ENCODE measurements at places on chromosomes 7 and 10. TPM values are rescaled to one million over a fixed set of nuclear protein-coding genes. Genes with fewer than 3 reads are reported as not detected.
A peak's percentile ranks its signal among the peaks of the same experiment; 100 is the strongest.

- no peak for DNase-seq
Measured at GRCh38 chr10:72564596-72564995, 61.3 kb downstream of the MICU1 start.

DNA sequence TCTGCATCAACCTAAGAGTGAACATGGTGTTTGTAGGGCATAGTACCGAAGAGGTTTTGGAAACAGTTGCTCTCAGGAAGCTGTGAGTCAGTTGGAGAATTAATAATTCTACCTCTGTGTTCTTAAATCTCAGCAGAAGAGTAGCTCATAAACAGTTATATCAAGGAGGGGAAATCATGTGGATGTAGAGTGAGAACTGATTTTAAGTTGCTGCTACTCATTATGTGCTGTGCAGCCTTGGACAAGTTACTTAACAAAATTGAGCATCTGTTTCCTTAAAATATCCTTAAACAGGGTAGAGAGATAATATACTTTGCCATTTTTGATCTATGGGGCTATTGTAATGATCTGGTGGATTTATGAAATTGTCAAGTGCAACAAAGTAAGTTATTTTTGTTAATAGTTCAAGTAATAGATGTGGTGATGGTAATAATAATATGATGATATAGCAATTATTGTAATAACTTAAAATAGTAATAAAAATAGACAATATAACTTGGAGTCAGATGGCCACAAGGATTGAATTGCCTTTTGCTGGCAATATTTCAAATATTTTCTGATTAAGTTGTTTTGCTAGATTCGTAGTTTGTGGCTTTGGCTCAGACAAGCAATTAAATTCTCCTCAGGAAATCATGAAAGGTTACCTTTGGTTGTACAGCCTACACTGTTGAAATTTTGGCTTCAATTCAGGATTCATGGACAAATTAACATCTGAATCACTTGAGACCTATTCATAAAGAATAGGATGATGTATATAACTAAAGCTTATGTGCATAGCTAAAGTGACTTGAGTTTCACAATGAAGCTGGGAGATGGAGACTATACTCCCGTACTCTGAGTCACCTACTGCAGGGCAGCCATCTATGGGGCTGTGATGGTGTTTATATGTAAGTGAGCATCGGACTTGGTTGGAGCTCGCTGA, 228.5 kb downstream of the CDK14 start:
- no peak for DNase-seq

DNA sequence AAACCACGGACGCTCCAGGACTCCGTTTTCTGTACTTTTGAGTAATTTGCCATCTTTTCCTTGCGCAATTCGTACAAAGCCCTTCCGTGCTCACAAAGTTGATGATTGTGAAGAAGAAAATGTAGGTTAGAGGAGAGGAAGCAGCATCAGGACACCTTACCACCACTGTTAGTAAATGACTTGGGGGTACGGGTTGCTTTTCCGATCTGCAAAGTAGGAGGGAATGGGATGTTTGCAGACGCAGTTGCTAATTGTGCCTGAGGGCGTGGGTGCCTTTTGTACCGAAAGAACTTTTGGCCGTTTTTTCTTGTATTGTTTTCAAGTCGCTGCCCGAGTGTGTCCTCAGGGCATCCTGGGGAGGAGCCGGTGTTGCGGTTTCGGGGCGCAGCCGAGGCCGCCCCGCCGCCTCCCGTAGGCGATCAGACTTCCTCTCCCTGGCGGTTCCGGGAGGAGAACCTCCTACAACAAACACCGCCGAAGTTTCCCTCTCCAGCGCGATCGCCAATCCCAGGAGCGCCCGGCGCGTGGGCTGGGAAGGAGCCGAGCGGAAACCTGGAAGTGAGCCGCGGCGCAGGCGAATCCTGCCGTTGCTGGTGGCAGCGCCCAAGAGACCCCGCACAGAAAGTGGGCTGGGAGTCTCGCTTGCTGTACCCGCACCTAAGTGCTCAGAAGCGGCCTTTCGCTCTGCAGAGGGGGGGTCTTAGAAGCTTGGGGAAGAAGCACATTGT, 1.0 kb downstream of the PRR15 start:
- no peak for DNase-seq

GRCh38 chr10:132395704-132396493, 1.1 kb upstream of the PWWP2B start:
- DNase-seq: no peak

DNA sequence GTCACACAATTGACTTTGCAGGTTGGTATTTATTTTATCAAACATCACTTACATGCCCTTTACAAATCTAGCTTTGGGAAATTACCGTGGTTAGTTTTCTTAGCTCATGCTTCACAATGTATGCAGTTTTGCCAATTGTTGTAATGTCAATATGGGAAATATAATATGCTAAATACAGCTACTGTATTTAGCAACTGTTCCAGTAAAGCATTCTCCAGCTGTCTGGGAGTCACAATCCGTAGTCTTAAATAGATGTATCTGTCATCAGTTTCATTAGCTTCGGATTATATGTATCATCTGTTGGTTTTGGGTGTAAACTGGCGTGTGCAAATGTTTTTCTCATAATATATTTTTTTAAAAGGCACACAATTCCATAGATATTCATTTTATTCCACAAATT, 19.4 kb upstream of the AHR start:
- no peak for DNase-seq

DNA sequence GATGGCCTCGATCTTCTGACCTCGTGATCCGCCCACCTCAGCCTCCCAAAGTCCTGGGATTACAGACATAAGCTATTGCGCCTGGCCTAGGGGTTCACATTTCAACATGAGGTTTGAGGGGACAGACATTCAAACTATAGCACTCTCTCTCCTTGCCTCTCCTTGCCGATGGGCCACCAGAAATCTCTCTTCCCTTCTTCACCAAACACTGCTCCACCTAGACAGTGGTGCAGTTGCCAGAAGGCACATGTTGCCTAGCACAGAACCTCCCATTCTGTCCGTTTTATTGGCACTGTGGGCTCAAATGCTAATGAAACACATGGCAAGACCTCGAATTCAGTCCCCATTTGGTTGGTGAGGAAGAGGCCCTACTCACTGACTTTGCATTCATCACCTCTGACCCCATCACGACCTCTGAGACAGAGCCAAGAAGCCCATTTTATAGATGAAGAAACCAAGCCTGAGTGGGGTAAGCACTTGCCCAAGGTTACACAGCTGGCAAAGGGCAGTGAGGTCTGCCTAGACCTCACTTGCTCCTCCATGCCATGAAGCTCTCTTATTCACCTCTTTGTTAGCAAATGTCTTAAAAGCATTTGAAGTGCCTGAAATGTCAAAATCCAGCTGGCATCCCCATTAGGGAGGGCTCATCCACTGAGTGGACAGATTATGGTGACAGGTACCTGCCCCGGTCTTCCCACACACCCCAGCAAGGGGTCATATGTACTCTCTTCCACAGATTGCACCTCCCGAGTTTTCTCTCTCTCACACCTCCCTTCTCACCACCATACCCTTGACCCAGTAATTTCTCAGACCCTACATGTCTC, 34.0 kb downstream of the GPRIN2 start:
- peak; percentile 1 for DNase-seq

- DNase-seq: no peak
Measured at GRCh38 chr7:92797284-92797683, 39.1 kb downstream of the CDK6 start.

GRCh38 chr10:126137562-126138221, 241.3 kb downstream of the FANK1 start:
- no peak for DNase-seq

GRCh38 chr7:18538554-18539250, 43.2 kb downstream of the HDAC9 start:
- no peak for DNase-seq

- no peak for DNase-seq
Measured at GRCh38 chr7:50303335-50304128, 984 bp upstream of the IKZF1 start.

DNA sequence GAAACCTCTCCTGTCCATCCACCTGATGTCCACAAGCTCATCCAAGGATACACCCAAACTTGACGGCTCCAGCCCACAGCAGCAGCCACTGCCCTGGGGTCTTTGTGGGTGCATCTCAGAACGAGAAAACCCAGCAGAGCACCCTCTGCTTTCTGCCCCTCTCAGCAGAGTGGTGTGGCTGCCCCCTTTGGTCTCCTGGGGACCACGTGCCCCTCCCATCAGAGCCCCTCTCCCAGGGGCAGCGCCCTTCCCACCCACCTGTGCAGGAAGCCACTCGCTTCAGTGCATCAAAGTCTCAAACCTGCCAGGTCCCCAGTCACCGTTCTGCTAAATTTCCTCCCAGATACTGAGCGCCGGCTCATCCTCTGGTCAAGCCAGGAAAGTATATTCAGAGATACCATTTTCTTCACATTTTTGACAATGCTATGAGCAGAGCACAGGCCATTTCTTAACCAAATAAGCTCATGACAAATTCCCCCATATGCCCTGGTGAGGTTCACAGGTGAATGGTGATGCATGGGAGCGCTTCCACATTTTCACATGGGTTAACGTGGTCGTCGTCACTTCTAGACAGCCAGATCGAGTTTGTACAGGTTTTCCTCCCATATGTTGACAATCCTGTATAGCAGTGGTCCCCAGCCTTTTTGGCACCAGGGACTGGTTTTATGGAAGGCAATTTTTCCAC, 32.4 kb downstream of the CAMK2B start:
- DNase-seq: no peak

DNA sequence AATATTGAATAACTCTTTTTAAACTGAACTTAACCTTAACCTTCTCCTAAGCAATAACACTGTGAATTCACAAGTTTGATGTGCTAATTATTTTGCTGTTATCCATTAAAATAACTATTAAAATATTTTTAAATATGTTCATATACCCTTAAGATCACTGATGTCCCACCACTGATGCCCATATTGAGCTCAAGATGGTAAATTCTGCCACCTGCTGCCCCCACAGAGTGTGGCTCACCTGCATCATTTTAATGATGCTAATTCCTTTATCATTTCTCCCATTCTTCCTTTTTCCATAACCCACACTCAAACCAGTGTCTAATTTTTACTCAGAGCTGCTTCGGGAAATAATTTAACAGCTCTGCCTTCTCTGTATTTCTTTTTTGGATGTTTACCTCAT, 82.3 kb upstream of the ARID5B start:
- no peak for DNase-seq

- no peak for DNase-seq
Measured at GRCh38 chr10:119360181-119360921, 153.0 kb downstream of the GRK5 start.

- no peak for DNase-seq
Measured at GRCh38 chr10:132551808-132552130, 14.2 kb downstream of the INPP5A start.

DNA sequence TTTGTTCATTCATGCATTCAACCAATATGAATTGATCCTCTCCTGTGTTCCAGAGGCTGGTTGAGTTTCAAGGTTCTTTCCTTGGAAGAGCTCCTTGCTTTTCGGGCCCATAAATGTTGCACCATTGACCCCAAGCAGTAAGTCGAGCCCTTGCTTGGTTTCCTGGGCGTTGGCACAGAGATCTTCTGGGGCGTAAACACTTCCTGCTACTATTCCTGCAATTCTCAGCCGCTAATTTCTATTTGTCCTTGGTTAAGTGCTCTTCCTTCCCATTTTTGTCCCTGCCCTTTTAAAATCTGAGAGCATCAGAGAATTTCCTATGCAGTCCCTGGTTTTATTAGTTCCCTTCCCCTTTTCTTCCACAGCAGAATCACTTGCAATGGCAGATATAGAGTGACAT, 44.1 kb upstream of the ADRB1 start:
- no peak for DNase-seq

DNA sequence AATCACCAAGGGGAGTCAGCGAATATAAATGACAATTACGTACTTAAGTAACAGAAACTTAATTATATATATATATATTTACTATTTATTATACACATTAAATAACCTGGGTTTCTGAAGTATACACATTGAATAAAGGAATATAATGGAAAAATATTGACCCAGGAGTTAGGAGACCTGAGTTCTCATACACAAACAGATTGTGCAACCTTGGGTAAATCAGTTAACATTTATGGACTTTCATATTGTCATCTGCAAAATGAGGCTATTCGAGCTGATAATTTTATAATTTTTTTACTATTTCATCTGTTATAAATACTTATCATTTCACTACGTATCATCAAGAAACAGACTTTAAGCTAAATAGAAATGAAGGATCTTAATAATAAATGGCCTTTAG, 75.1 kb upstream of the SRRM3 start:
- DNase-seq: no peak

- no peak for DNase-seq
Measured at GRCh38 chr7:54581511-54581910, 39.3 kb downstream of the VSTM2A start.

DNA sequence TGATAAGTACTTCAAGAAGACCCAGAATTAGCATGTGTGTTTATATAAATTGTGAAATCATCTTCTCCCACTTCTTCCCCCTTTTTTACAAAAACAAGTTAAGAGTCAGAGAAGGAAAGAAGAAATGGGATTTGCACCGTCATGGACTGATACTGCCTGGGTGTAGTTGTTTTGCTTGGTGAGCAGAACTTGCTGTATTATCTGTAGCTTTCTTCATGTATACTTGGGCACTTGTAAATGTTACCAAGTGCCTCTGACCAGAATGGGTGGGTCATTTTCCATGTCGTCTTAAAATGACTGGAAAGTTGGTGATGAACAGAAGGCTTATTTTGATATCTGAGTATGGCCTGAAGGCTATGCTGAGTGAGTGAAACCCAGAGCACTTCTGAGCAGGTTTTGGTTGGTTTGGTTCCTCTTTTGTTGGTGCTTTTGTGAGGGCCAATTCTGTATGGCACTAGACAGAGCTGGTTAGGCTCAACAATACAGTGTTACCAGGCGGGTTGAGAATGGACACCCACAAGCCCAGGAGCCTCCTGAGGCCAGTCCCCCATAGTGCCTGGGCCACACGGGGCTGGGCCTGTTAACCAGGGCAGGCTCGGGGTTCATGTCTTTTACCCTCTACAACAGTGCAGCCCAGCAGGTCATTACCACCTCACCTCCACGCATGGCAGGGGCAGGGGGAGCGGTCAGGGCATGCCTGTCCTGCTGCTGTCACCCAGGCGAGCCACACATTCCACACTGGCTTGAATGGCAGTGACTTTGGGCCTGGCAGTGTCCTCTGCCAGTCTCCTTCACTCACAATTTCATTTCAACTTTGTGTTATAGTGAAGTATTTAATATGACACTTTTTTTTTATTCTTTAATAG, 115.1 kb downstream of the CCNY start:
- no peak for DNase-seq

- DNase-seq: no peak
Measured at GRCh38 chr7:148772297-148773089, 73.8 kb downstream of the CUL1 start.

Gene WNT16
- not detected for total RNA-seq

Gene TAC1
- 20.7 TPM for total RNA-seq

Gene ASIC3
- 2.8 TPM for total RNA-seq

Gene ANLN
- 2.2 TPM for total RNA-seq

Gene AMPH
- 5.3 TPM for total RNA-seq

Gene TAS2R5
- total RNA-seq: 4.4 TPM

Gene PRKAR2B
- 5.3 TPM for total RNA-seq

Gene C10orf105
- total RNA-seq: not detected

Gene UPK3BL1
- total RNA-seq: 39.0 TPM

Gene CDC123
- total RNA-seq: 74.2 TPM

Gene CLRN3
- not detected for total RNA-seq

Gene EEPD1
- total RNA-seq: 14.6 TPM

Data from thoracic aorta (tissue), 2 donors.